ENCODE measurements at places on chromosomes 7 and 10.

GRCh38 chr10:21314111-21314626, 211.3 kb downstream of the SKIDA1 start:
- DNase-seq, result no peak

GRCh38 chr10:96756111-96756903, 36.0 kb upstream of the PIK3AP1 start:
- DNase-seq, result no peak

DNA sequence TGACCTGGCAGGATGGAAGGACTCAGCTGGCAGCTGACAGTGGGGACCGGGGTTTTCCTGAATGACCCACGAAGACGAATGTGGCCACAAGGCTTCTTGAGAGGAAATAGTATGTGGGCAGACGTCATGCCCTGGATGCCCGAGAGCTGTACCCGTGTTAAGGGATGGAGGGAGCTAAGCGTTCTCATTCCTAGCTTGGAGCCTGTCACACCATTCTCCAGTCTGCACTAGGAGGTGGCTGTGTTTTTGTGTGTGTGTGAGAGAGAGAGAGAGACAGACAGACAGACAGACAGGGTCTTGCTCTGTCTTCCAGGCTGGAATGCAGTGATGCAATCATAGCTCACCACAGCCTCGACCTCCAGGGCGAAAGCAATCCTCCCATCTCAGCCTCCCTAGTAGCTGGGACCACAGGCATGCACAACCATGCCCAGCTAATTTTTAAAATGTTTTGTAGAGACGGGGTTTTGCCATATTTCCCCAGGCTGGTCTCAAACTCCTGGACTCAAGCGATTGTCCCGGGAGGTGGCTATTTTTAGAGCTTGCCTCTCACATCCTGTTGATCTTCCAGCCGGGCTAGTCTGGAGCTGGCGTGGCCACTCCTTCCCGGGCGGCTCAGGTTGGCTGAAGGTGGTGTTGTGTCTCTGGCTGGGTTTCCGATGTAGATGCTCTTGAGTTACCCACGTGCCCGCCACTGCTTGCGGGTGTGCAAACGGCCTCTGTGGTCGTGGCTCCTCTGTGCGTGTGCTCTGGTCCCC, 2.1 kb downstream of the AMZ1 start:
- no peak for DNase-seq

DNA sequence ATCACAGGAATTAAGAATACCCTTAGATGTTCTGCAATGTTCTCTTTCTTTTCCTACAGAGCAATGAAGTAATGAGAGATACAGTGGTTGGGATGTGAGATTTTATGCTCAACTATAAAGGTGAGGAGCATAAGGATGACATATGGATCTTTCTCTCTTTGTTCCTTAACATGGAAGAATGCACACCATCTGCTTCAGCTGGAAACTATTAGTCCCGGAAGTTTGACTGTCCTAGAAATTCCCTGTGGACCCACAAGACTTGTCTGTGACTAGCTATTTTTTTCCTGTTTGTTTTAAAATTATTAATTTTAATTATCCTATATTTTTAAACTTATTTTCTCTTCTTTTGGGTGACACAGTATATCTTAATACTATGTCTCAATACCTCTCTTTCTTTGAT, 80.2 kb downstream of the DKK1 start:
- no peak for DNase-seq

DNA sequence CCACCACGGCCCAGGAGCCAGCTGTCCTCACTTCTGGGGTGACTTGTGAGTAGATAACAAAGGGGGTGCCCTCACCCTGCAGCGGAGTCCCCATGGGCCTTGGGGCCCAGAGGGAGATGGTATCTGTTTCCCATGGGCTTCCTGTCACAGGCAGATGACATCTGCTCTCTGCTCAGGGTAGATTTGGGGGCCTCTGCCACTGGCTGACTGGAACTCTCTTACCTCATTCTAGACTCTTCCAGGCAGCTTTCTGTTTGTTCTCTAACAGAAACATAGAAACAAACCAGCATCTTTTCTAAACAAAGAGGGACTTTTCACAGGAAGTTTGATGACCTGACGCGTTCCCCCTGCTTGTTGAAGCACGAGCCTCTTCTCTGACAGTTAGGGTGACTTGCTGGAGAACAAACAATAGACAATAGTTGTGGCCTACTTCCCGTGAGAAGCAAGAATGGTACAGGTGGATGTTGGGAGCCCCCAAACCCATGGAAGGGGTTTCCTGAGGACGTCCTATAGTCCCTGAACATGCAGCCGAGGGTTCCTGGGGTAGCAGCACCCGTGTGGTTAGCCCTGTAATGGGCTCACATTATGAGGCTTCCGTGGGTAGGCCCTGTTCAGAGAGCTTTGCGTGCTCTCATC, 61.6 kb downstream of the GRK5 start:
- DNase-seq, result no peak

GRCh38 chr7:32273297-32273696, 203.1 kb upstream of the PDE1C start:
- no peak for DNase-seq

DNA sequence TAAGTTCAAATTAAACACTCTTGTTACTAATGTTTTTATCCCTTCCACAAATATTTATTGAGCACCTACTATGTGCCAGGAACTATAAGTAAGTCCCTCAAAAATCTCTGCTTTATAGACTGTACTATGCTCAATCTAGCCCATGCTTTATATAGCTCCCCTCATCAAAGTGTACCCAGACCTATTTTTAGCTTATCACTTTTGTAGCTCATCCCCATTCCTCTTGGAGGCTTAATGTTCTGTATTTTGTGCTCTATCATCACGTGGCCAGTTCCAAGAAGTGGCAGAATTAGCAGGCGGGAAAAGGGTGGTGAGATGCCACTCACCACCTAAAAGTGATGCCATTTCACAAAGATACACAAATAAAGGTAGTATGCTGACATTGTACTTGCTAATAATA, 138.1 kb upstream of the BET1 start:
- no peak for DNase-seq

- no peak for DNase-seq
These were observed 52.2 kb upstream of the KMT2E start for GRCh38 chr7:104961821-104962220.

DNA sequence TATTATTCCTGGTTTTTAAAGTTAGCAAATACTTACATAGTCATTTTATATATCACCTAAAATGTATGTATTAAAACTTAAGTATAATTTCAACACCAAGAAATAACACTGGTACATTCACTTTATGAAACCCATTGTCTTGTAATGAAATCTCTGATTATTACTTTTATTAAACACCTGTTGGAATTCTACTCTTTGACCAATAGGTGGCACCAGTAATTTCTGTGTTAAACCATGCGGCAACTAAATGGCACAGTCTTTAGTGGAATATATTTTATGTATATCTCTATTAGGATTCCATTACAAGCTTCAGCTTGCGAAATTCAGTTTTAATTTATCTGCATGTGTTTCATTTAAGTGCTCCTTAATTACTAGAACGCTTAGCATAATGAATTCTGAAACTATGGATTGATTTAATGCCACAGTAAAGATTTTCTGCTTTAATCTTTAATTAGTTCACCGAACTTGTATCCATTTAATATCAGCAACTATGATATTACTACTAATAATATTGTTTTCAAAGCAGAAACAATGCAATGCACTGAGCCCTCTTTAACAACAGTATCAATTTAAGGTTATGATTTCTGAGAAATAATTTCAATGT, 181.3 kb downstream of the MAGI2 start:
- no peak for DNase-seq

DNA sequence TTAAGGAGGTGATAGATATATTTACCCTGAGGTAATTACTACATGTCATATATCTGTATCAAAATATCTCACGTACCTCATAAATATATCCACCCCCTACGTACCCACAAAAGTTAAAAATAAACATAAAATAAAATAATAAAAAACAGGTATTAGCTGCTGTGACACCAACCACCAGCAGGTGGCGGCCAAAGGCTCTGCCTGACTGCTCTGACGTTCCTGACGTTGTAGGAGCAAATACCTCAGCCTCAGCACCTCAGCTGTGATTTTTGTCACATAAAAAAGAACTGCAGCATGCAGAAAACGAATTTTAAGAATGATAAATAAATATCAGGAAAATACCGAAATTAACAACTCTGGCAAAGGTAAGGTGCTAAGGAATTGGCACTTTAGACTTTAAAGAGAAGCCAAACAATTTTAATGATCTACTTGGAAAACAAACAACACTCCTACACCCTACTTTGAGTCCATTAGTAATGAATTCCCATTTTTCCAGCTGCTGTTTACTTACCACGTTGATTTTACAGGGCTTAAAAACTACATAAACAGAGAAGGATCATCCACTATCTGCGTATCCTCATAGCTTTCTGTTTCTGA, 125.4 kb upstream of the TARP start:
- DNase-seq, result peak; percentile 88

DNA sequence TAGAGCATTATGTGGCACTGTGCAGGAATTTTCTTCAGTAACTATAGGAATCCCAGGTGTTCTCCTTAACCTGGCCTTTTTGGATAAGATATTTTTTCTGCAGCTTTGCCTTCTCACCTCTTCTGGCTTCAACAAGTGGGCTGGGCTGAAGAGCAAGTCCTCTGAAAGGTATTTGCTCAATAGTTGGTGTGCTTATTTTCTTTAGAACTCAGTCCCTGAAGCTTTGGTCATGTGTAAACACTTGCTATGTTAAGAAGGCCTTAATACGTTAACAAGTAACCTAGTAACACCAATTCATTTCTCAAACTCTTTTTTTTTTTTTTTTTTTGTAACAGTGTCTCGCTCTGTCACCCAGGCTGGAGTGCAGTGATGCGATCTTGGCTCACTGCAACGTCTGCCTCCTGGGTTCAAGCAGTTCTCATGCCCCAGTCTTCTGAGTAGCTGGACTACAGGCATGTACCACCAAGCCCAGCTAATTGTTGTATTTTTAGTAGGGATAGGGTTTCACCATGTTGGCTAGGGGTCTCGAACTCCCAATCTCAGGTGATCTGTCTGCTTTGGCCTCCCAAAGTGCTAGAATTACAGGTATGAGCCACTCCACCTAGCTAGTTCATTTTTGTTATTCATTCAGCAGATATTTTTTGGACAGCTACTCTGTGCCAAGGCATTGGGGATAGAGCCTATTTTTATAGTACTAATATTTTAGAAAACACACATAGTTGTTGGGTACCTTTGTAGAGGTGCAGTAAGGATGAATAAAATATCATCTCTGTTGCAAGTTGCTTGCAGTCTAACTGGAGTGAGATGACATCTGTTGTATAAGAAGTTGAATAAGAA, 164.6 kb downstream of the SND1 start:
- DNase-seq, result no peak

GRCh38 chr10:128855618-128856428, 611.2 kb upstream of the MGMT start:
- DNase-seq, result no peak

- DNase-seq, result no peak
These were observed 11.5 kb upstream of the GPER1 start for GRCh38 chr7:1076184-1077072.

DNA sequence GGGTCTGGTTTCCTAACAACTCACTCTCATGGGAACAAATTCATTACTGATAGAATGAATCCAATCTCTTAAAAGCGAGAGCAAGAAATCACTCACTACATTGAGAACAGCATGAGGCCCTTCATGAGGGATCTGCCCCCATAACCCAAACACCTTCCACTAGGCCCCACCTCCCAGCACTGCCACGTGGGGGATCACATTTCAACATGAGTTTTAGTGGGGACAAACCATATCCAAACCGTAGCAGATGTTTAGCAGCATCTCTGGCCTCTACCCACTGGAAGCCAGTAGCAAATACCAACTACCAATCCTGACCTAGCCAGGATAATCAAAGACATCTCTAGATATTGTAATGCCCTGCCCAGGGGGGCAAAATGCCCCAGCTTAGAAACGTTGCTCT, 243.9 kb downstream of the ARHGAP21 start:
- DNase-seq, result no peak

All from posterior vena cava (tissue), 2 donors.